ENCODE measurements at places on chromosomes 12 and 14.

GRCh38 chr14:103385929-103386712 lies 906 bp downstream of the MARK3 start:
- peak; percentile 60 for DNase-seq

GRCh38 chr14:23589606-23590005 lies 11.0 kb upstream of the JPH4 start:
- DNase-seq = no peak

GRCh38 chr14:51491776-51492175 lies 159.9 kb upstream of the FRMD6 start:
- DNase-seq = no peak

GRCh38 chr12:119288576-119288975 lies 46.0 kb upstream of the CCDC60 start:
- DNase-seq = no peak

GRCh38 chr14:72573725-72574417 lies 320.0 kb downstream of the DPF3 start:
- no peak for DNase-seq

GRCh38 chr12:10361084-10361483 lies 28.8 kb downstream of the KLRK1 start:
- DNase-seq = no peak

DNA sequence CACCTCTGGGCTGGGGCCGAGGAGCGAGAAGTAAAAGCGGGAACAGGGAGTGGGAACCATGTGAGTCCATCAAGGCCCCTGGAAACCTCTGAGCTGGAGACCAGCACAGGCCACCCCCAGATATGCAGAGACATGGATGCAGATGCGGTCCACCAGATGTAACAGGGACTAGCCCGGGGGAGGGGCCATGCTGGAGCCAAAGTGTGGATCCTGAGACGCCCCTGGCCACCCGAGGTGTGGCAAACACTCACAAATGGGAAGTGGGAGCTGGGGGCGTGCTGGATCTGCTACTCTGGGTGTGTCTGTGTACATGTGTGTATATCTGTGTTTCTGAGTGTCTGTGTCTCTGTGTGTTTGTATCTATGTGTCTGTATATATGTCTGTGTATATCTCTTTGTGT lies 12.8 kb downstream of the MYL2 start:
- DNase-seq = no peak

- no peak for DNase-seq
Measured at GRCh38 chr12:84201976-84202375, 710.6 kb downstream of the SLC6A15 start.

DNA sequence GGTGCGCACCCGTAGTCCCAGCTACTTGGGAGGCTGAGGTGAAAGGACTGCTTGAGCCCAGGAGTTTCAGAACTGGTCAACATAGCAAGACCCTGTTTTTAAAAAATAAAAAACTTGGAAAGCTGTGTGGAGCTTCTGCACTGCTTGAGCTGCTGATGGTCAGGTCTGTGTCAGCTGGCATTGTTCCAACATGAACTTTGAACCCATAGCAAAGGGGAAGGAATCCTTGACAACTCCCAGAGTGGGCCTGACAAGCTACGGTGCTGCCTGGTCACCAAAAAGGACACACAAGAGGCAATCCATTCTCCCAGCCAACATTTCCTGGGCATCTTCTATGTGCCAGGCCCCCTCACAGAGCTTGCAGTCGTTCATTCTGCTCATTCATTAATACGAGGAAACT lies 16.4 kb upstream of the LTBP2 start:
- no peak for DNase-seq

DNA sequence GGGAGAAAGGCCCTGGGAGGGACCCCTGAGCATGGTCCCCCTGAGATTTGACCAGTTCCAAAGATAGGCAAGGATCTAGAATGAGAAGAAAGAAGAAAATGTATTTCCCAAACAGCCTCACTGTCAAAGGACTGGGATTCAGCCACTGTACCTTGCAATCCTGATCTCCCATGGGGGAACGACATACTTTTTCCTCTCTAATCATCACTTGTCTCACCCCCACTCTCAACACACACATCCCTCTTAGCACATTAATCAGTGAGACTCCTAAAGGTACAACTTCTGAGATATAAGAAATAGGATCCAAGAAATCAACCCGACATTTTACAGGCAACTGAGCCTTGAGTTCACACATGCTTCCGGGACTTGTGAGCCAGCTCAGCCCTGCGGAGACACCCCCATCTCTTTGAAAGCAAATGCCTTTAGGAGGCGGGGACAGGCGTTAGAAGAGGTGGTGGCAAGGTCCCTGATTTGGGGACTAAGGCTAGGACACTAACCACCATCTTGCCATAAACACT lies 1.4 kb downstream of the MAP3K9 start:
- DNase-seq = peak; percentile 80

DNA sequence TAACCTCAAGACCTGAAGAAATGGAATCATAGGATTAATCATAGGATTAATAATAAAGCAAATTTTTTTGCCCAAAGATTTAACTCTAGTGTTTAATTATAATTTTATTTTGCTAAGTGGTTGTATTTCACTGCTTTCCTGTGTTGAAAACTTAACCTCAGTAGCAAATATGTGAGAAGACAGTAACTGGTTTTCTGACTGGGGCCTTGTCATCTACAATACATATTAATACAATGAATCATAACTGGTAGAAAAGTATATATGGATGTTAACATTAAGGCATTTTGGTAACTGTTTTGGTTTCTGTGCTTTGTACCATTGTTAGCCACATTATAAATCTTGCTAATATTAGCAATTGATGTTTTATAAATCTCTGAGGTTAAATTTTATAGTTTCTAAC lies 92.2 kb downstream of the ACSS3 start:
- DNase-seq = no peak

GRCh38 chr14:94043756-94044475 lies 17.8 kb downstream of the OTUB2 start:
- no peak for DNase-seq

DNA sequence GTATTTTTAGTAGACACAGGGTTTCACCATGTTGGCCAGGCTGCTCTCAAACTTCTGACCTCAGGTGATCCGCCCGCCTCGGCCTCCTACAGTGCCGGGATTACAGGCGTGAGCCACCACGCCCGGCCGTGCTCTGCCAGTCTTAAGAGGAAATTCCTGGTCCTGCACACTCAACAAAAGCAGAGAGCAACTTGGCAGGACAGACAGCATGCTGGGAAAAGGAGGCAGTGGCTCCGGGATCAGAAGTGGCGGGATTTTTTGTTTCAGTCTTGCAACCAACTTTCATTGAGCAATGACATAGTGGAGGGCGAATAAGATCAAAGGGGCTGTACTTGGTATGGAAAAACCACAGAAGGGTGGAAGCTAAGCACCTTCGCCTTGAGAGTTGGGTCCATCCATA lies 2.1 kb downstream of the CKAP4 start:
- DNase-seq = no peak

DNA sequence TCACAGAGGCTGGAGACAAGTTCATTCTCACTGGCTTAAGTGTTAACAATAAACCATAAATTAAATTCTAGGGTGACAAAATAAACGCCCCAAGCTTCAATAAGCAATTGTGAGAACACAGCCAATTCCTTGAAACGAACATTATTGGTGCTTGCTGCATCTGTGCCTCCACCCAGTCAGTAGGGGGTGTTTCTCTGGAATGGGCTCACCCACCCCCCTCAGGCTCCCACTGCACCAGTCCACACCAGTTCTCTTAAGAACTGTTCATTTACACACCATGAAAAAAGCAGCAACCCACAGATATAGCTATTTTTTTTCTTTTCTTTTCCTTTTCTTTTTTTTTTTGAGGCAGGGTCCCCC lies 34.7 kb downstream of the CDC42BPB start:
- no peak for DNase-seq

GRCh38 chr12:25034676-25035075 lies 85.8 kb upstream of the BCAT1 start:
- no peak for DNase-seq

DNA sequence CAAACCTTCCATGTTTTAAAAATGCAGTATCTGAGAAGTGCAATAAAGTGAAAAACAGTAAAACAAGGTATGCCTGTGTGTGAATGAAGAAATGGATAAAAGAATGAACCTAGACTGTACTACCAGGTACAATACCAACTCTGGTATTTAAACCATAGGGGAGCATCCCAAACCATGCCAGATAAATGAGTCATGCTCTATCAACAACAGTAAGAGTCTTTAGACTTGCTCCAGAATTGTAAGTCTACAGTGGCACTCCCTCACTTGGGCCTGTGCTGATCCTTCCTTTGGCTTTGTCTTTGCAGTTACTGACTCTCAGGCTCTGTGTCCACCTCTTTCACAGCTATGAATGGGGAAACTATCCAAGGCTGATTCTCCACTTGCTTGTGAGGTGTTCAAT lies 38.1 kb downstream of the BBS10 start:
- no peak for DNase-seq

DNA sequence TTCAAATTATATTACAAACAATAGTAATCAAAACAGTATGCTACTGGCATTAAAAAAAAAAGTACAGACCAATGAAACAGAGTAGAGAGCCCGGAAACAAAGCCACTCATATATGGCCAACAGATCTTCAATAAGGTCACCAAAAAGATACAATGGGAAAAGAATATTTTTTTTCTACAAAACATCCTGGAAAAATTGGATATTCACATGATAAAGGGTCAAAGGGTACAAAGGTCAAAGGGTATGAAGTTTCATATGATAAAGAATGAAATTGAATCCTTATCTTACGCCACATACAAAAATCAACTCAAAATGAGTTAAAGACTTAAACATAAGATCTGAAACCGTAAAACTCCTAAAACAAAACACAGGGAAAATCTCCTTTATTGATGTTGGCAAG lies 168.5 kb upstream of the PELI2 start:
- no peak for DNase-seq

Data from activated naive CD4-positive, alpha-beta T cell treated with anti-CD3 and anti-CD28 coated beads, Interleukin-2, amount 10 ng/mL, durations not matched to agents 7 days and 5 days (primary cell).